Kasumi-1 (cell line): ENCODE measurements at places on chromosomes 5 and 9.

DNA sequence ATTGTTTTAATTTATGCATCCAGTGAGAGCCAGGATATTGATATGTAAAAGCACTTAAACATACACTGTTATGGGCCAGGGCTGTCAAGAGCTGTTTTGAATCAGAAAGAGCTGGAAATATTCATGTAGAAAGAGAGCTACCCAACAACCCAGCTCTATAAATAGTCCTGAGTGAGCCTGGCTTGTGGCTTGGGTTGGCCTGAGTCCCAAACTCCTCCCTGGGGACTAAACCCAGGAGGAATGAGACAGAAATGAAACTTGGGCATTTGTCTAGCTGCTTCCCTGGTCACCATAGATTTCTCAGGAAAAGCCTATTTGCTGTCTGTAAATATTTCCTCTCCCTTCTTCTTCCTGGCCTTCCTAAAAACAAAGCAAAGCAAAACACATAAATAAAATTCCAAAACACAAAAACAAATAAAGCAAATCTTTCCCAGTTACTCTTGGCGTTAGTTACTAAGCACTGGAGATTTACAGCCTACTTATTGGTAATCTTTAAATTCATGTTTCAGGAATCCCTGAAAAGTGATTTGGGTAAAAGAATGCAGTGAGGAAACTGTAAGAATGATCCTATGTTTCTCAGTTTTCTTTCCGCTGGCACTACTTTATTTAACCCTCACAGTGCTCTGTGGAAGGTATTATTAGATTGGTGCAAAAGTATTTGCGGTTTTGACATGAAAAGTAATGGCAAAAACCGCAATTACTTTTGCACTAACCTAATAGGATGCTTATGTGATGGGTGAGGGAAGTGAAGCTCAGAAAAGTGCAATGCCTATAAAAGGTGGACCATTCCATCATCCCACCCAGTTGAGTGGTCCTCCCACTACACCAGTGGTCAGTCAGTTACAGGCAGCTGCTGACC is 111.8 kb downstream of the CARTPT start:
- no peak for DNase-seq

DNA sequence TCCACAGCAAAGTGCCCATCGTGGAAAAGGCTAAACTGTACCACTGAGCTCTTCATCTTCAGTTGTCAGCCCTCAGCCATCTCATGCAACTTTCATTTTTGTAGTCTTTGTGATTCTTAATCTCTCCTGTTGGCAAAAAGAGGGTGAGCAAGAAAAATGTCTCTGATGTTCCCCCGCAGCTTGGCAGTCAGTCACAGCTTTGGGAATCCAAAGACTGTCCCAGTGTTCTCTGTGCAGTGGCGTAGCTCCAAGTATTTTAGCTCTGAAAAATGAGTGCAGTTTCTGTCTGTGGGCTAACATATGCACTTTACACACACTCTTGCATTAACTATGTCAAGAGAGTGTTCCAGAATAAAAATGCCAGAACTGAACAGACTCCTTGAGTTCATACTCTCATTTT is 372.2 kb downstream of the TMEM232 start:
- no peak for DNase-seq

DNA sequence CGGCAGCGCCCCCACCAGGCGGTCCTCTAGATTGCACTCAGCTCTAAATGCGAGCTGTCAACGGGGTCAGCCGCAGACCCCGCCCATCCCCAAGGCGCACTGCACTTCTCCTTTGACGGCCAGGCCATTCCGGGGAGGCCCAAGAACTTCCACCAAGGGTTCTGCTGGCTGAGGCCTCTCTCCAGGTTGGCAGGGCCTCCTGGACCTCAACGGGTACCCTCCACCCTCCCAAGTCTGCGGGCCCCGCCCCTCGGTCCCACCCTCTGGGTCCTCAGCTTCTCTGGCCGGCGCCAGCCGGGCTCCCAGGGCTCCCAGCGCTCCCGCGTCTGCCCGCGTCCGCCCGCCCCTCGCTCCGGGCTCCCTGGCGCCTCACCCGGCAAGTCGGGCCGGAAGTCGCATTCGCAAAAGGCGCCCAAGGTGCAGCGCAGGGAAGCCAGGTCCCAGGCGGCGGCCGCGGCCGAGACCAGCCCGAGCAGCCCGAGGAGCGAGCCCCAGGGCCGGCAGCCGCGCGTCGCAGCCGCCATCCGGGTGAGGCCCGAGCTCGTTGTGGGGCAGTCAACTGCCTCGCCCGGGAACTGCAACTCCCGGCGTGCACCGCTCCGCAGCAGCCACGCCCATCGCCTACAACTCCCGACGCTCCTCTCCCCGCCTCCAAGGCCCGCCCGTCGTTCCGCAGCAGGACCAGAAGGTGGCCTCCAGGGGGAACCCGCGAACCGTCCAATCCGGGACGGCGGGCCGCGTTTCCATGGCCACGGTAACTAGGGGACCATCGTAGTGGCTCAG is at the start of gene TOR2A:
TSS of gene TOR2A (minus strand) at position 548 of the 783 bp plus-strand sequence. CDS start at position 524, 24 bp downstream.
- DNase-seq: peak; percentile 94

DNA sequence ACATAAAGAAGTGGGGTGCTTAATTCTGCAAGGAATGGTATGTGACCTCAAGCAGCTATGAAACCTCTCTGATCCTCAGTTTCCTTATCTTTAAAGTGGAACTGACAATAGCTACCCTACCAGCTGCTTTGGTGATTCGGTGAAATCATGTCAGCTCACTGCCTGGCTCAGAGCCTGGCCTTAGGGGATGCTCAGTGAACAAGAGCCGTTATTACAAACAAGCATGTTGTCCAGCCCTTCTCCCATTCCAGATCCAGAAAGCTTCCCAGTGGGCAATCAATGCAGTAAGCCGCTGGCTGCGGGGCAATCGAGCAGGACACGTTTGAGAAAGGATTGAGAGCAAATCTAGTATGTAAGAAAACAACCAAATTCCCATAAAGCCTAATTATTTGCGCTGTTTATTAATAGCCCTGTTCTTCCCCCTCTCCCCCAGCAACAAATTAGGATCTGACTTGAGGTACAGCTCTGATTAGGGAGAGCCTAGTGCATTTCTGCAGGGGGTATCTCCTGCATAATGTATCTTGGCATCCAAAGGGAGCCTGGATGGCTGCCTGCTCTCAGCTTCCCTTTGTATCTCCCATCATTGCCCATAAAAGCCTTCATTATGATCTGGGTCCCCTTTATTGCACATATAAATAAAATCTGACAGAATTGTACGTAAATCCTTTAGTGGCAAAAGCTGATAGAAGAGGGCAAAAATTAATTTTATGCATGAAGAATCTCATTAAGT is 371.4 kb downstream of the TMEM232 start:
- DNase-seq: no peak

GRCh38 chr5:152673601-152674000 is 268.5 kb upstream of the NMUR2 start:
- DNase-seq: no peak

DNA sequence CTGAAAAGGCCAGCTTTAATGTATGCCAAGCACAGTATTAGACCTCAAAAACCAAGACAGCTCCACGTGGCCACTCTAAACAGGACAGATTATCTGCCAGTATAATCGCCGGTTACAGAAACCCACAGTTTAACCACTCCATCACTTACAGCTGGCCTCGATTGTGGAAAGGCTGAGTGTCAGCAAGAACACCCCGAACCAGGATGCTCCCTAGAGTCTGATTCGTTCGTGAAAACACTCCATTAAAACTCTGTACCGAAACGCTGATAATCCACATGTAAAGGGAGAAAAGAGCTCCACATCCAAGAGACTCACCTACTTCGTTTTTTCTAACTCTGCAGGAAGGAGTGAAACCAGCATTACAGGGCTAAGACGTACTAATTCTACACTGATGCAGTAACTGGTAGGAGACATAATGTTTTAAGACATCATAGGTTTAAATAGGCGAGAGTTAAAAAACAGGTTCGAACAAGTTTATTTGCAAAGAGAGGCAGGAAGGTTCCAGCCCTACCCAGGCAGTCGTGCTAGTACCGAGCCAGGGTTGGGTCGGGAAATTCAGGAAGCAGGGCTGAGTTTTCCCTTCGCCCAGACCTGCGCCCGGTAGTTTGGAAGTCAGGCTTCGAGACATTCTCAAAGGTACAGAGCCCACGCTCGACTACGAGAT is 949 bp downstream of the SERINC5 start:
- no peak for DNase-seq

DNA sequence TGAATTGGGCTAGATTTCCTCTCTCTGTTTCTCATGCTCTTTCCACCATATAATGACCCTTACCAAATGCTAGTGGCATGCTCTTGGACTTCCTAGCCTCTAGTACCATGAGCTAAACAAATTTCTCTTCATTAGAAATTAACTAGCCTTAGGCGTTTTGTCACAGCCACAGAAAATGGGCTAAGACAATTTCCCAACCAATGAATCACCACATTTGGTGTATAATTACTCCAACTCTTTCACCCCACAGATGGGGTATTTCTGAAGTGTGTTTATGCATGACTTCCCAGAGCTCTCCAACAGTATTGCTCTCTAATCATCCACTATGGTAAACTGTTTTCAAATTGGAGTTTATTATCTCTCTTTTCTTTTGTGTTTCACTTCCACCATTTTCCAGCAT is 1041.1 kb upstream of the COX7C start:
- DNase-seq: no peak
